ENCODE measurements at places on chromosomes 4 and X.

GRCh38 chrX:153379971-153380581, 21.1 kb downstream of the PNMA6E start:
- DNase-seq, result no peak

GRCh38 chrX:68894513-68895340, 65.9 kb downstream of the EFNB1 start:
- no peak for DNase-seq

- no peak for DNase-seq
These were observed 408.7 kb upstream of the ZFP42 start for GRCh38 chr4:187586892-187587291.

- DNase-seq, result no peak
These were observed 11.0 kb downstream of the CUL4B start for GRCh38 chrX:120549483-120550452.
